ENCODE measurements at places on chromosomes 12 and 14.

- DNase-seq: peak; percentile 62
Observed at GRCh38 chr14:25049568-25050268, at the start of gene STXBP6. Gene STXBP6 (minus strand): TSS chr14:25050147. CDS start chr14:24974818, 75,329 bp downstream.

- peak; percentile 78 for DNase-seq
Observed at GRCh38 chr12:8609061-8609570, 3.5 kb downstream of the AICDA start.

- DNase-seq: peak; percentile 86
Observed at GRCh38 chr14:95098984-95099599, 58.2 kb downstream of the DICER1 start.

GRCh38 chr14:60215520-60216420, 33.3 kb upstream of the PPM1A start:
- DNase-seq: no peak

DNA sequence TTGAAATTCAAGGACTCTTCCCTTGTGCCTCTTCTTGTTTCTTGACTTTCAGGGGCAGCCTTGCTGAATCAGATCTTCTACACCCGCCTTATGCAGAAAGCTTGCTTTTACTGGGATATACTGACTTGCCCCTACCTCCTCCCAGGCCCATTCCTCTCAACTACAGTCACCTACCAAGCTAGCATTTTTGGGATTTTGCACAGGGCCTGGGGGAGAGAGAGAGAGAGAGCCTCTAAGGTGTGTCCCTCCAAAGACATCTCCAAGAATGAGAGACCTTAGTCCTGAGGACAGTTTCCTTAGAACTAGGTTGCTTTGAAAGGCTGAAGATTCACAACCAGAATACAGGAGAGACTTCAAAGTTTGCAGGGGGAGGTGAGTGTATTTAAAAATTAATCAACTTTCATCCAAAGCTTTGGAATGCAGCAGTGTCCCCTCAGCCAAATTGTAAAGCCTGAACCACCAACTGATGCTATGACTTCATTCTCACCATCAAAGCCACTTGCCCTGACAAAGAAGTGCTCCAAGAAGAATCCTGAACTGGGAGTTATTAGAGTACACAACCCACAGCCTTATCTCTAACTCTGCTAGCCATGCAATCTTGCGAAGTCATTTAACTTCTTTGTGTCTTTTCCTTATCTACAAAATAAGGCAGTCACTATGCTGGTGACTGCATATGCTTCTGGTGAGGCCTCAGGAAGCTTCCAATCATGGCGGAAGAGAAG, 96.1 kb upstream of the EGLN3 start:
- no peak for DNase-seq

GRCh38 chr14:101845896-101846295, 84.4 kb downstream of the PPP2R5C start:
- no peak for DNase-seq

DNA sequence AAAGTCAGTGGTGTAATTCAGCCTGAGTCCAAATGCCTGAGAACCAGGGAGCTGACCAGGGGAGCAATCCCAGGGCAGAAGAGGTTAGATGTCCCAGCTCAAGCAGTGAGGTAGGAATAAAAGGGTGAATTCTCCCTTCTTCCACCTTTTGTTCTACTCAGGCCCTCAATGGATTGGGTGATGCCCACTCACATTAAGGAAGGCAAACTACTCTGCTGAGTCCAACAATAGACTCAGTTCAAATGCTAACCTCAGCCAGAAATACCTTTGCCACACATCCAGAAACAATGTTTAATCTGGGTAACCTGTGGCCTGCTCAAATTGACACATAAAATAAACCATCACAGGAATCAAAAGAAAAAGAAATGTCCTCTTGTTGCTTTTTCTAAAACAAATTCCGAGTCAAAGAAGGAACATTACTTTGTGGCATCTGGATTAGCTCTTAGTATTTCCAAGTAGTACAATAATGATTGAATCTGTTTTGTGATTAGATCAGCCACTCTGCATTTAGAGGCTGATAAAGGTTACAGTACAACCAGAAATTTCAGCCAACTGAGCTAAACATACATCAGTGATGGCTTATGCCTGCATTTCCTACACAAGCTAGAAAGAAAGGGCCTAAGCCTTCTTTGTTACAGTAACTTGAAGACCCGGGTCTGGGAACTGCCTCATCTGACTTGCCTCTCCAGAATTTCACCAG, 43.6 kb upstream of the TRIM9 start:
- DNase-seq: no peak

- peak; percentile 6 for DNase-seq
Observed at GRCh38 chr12:19654650-19655376, 215.5 kb downstream of the AEBP2 start.

GRCh38 chr14:61608245-61609165, 86.8 kb upstream of the HIF1A start:
- no peak for DNase-seq

DNA sequence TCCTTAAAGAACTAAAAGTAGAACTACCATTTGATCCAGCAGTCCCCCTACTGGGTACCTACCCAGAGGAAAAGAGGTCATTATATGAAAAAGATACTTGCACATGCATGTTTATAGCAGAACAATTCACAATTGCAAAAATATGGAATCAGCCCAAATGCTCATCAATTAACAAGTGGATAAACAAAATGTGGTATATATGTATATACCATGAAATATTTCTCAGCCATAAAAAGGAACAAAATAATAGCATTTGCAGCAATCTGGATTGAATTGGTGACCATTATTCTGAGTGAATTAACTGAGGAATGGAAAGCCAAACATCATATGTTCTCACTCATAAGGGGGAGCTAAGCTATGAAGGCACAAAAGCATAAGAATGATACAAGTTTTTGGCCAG, 64.7 kb upstream of the KRAS start:
- DNase-seq: no peak

DNA sequence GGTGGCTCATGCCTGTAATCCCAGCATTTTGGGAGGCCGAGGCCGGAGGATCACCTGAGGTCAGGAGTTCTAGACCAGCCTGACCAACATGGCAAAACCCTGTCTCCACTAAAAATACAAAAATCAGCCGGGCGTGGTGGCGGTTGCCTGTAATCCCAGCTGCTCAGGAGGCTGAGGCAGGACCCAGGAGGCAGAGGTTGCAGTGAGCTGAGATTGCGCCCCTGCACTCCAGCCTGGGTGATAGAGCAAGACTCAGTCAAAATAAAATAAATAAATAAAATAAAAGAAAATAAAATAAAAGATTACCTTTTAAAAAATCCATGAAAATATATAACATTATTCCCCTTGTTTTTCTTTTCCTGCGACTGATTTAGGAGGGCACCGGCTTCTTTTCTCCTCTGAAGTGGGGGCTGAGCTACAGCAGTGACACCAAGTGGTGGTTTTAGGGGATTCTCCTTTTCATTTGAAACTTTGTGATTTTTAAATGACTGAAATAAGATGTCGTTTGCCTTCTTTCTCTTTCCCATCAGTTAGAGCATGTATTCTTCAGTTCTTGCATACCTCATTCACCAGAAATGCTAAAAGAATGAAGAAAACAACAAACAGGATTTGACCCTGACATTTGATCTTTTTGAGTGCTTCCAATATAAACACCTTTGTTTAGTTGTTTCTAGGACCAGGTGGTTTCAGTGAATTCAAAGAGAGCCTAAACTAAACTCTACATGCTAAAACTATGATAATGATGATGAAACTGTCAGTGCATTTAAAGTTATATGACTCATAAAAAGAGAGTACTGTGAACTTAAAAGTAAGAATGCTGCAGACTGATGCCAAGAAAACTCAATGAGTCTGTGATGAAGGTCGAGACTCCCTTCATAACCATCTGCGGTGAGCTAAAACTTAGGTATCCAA, 22.6 kb upstream of the PKP2 start:
- DNase-seq: peak; percentile 40

DNA sequence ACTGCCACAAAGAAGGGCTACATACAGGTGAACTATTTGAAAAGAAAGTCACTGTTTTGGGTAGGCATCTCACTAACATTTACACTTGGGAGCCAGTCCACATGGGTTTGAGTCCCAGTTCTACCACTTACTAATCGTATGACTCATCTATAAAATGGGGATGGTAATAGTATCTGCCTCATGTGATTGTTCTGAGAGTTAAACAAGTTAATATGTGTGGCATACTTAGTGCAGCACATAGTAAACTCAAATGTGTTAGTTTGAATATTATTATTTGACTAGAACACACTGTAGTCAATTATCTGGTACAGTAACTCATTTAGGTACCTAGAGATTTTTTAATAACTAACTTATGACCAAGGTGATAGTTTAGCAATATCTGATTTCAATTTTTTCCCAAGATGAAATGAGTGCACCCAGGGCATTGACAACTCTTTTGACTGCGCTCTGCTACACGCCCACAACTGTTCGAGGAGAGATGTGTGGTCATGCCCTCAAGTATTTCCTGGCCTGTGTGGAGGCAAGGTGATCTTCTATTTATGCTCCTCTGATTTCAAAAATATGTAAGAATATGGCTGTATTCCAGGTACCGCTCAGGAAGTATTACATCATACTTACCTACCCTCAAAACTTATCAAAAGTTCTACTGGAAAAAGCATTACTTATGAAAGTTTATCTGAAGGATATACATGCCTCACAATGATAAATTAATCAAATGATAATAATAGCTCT, 210.6 kb upstream of the EGLN3 start:
- DNase-seq: no peak

GRCh38 chr12:127731657-127732056, 535.3 kb upstream of the TMEM132C start:
- no peak for DNase-seq

GRCh38 chr14:61699027-61699426, 3.7 kb downstream of the HIF1A start:
- no peak for DNase-seq

DNA sequence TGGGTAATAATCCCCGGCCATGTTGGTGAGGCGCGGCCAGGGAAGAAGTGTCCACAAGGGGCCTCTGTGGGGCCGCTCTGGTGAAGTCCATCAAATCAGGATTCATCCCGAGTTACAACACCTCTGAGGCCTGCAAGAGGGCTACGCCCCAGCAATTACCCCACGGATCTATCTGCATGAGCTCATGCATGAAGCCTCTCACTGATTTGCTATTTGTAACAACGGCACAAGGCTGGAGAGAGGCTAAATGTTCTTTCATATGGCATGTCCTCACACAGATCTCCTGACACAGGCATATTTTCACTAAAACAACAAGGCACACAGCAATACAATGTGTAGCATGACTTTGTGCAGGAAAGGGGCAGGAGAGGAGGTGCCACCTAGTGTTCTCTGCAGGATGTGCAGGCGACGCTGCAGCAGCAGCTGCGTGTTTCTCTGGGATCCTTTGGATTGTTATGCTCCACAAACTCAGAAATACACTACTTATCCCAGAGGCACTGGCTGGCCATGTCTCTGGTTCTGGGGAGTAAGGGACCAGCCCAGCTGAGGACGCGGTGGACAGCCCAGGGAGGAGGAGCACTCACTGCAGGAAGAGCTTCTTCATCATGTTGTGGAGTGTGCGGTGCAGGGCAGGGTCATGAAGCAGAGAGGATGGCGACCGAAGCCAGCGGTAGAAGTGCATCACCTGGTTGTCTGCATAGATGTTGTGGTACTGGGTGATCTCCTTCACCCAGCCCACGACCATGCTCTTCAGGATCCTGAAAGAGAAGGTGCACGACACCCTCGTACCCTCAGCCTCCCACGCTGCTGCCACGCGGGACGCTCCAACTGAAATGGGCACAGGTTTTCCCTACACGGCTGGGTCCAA, 20.2 kb downstream of the P2RX2 start:
- peak; percentile 78 for DNase-seq

GRCh38 chr14:36271939-36272907, 48.2 kb downstream of the MBIP start:
- DNase-seq: no peak

DNA sequence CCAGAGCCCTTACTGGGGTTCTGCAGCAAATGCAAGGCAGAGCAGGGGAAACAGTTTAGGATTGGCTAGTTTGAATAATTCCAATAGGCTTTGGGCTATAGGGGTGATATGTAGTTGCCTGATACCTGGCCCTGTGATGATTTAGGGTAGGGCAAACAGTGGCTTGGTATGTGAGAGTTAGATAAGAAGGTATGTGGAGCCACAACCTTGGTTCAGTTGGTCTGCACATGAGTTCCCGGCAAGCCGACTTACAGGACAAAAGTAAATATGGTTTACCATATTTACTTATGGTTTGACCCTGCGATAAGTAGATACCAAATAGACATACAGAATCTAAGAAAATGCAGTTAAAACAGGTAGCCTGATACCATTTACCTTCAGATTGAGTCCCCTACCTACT, 8.3 kb upstream of the CAPRIN2 start:
- no peak for DNase-seq

DNA sequence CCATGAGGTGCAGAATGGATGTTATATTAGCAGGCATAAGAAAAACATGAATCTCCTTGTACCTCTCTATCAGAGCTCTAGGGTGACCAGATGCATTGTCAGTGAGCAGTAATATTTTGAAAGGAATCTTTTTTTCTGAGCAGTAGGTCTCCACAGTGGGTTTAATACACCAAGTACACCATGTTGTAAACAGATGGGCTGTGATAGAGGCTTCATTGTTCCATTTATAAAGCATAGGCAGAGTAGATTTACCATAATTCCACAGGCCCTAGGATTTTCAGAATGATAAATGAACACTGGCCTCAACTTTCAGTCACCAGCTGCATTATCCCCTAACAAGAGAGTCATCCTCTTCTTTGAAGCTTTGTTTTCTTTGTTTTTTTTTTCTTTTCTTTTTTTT, 185.2 kb downstream of the ERC1 start:
- DNase-seq: peak; percentile 54
